ENCODE measurements at places on chromosomes 1 and 21. TPM values are rescaled to one million over a fixed set of nuclear protein-coding genes. Genes with fewer than 3 reads are reported as not detected.

- no peak overlapping the region for H3K4me3 ChIP-seq
- H3K36me3 ChIP-seq: no peaks in the 10 kb centered on the region
- no peaks in the 10 kb centered on the region for H3K4me1 ChIP-seq
- no peak for DNase-seq
These were observed 178.4 kb upstream of the ADAMTS5 start for GRCh38 chr21:27145134-27145798.

GRCh38 chr1:168958562-168959289 is 147.8 kb upstream of the ATP1B1 start:
- no peaks in the 10 kb centered on the region for H3K27me3 ChIP-seq
- no peak for DNase-seq
- no peak overlapping the region for H3K27ac ChIP-seq
- H3K4me1 ChIP-seq: no peaks in the 10 kb centered on the region
- H3K4me3 ChIP-seq: no peak overlapping the region

Gene SLFNL1
- total RNA-seq: 1.1 TPM

GRCh38 chr1:54982739-54983138 is 2.3 kb downstream of the TMEM61 start:
- no peak overlapping the region for H3K27ac ChIP-seq
- H3K4me1 ChIP-seq: no peaks in the 10 kb centered on the region
- no peaks in the 10 kb centered on the region for H3K36me3 ChIP-seq
- H3K27me3 ChIP-seq: peaks cover 5% of the 10 kb centered on the region

Gene NGF
- not detected for total RNA-seq

DNA sequence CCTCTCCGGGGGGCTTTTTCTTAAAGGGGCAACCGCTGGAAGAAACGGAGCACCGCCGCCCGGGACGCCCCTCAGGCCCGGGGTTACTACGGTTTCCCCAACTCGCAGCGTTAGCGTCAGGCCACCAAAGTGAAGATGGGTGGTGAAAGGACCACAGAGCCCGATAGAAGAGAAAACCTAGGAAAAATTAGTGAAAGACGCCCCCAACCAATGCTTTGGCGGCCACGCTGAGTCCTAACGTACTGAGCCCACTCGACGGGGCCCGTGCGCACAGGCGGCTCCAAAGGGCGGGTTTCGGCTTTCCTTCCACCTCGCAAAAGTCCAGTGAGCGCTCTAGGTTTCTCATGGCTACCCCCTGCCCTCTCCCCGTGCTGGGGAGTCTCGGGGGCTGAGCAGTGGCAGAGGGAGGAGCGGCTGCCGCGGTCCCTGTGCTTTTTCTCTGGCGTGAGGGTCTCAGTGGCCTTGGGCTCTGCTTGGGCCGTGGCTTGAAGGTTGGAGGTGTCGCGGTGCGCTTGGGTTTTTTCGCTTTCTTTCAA is 12.2 kb upstream of the SPEN start:
- H3K27ac ChIP-seq: peak overlapping the region; percentile 98
- H3K4me1 ChIP-seq: peaks cover 12% of the 10 kb centered on the region
- H3K4me3 ChIP-seq: peak overlapping the region; percentile 100

Gene SMIM1
- 2.0 TPM for total RNA-seq

GRCh38 chr1:194647118-194647517 is 1460.7 kb upstream of the B3GALT2 start:
- DNase-seq: no peak
- no peaks in the 10 kb centered on the region for H3K27me3 ChIP-seq
- H3K4me3 ChIP-seq: no peak overlapping the region
- no peak overlapping the region for H3K27ac ChIP-seq
- no peaks in the 10 kb centered on the region for H3K4me1 ChIP-seq

DNA sequence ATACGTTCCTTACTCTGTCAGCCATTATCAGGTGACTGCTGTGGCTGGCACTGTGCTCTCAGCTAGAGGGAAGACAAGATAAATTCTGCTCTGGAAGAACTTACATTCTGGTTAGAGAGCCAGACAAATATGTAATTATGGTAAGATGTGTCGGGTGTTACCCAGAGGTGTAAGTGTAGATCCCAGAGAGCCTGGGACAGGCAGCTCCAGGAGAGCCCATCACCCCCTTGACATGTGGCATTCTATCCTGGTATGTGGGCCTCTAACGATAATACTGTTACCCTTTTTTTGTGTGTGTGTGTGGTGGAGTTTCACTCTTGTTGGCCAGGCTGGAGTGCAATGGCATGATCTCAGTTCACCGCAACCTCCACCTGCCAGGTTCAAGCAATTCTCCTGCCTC is 19.0 kb downstream of the TRNAU1AP start:
- no peak for DNase-seq
- H3K27me3 ChIP-seq: no peaks in the 10 kb centered on the region
- no peak overlapping the region for H3K27ac ChIP-seq
- no peak overlapping the region for H3K4me3 ChIP-seq
- peaks cover under 1% of the 10 kb centered on the region for H3K36me3 ChIP-seq

DNA sequence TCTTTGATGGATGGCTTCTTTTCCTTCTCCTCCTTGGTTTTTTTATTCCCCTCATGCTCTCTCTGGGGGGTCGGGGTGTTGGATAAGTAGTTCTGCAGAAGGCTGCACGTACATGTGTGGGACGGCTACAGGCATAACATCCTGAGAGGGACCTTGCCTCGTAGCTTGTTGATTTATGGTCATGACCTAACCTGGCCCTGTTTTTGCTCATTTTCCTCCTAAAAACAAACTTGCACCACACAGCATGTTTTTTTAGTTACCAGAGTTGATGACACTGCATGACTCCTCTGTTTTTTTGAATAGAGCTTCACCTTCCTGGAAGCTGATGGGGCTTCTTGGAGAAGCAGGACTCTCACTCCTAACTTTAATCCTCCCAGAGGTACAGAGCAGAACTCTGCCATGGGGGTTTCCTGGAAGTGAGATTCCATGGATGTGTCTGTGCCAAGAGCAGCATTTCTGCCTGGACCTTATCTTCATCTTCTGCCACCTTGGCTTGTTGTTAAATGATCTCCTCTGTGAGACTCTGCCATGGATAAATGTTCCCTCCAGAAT is 114.7 kb downstream of the PAPPA2 start:
- H3K4me1 ChIP-seq: no peaks in the 10 kb centered on the region
- H3K27me3 ChIP-seq: no peaks in the 10 kb centered on the region
- no peaks in the 10 kb centered on the region for H3K36me3 ChIP-seq
- DNase-seq: no peak
- no peak overlapping the region for H3K27ac ChIP-seq
- no peak overlapping the region for H3K4me3 ChIP-seq

GRCh38 chr1:166145499-166145898 is 21.3 kb downstream of the FAM78B start:
- no peaks in the 10 kb centered on the region for H3K27me3 ChIP-seq
- H3K27ac ChIP-seq: no peak overlapping the region
- no peak for DNase-seq
- no peak overlapping the region for H3K4me3 ChIP-seq
- H3K36me3 ChIP-seq: no peaks in the 10 kb centered on the region
- no peaks in the 10 kb centered on the region for H3K4me1 ChIP-seq
